ENCODE measurements at places on chromosomes 1 and 21.

GRCh38 chr21:22791376-22791775, 1793.2 kb downstream of the NCAM2 start:
- no peak for DNase-seq

GRCh38 chr1:230243583-230244353, 176.7 kb downstream of the GALNT2 start:
- no peak for DNase-seq

DNA sequence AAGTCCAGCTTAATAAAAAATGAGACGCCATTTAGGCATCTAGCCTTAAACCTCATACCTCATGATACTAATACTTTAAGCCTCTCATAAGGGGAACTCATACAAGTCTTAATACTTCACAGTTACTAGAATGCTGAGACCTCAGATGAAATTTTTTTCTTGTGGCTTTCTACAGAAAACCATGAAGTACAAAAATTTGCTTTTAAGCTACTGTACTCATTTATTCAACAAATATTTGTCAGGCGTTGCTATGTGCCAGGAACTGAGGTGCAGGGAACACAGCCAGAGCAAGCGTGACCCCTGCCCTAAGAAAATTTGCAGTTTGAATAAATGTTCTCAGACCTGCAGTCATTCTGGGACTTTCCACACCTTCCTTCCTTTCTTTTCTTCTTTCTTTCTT, 150.6 kb downstream of the MRPL39 start:
- DNase-seq = no peak

- no peak for DNase-seq
Observed at GRCh38 chr1:5423109-5423508, 569.1 kb downstream of the NPHP4 start.

DNA sequence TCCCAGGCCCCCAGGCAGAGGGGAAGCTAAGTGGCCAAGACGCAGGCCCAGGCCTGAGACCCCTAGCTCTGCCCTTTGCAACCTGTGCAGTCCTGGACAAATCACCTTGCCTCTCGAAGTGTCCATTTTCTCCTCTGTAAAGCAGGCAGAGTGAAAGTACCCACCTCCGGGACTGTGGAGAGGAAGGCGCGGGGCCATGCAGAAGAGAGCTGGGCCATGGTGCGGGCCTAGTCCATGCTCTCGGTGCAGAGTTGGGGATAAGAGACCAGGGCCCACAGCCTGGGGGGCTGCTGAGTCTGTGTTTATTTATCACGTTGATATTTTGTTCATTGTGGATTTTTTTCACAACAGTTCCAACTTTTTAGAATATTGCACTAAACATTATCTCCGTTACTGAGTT, 160.2 kb upstream of the VAMP3 start:
- DNase-seq = no peak

GRCh38 chr1:201660931-201661822, 122.2 kb downstream of the NAV1 start:
- DNase-seq = no peak

- DNase-seq = no peak
Observed at GRCh38 chr1:33424205-33424604, 6.7 kb downstream of the PHC2 start.
